Colonic mucosa (tissue), 4 donors: ENCODE measurements at places on chromosomes 6 and 20. TPM values are rescaled to one million over a fixed set of nuclear protein-coding genes. Genes with fewer than 3 reads are reported as not detected.

Gene NKX2-4
- not detected for total RNA-seq

Gene TMEM151B
- 0.19 TPM for total RNA-seq

Gene SPATS1
- not detected for total RNA-seq

DNA sequence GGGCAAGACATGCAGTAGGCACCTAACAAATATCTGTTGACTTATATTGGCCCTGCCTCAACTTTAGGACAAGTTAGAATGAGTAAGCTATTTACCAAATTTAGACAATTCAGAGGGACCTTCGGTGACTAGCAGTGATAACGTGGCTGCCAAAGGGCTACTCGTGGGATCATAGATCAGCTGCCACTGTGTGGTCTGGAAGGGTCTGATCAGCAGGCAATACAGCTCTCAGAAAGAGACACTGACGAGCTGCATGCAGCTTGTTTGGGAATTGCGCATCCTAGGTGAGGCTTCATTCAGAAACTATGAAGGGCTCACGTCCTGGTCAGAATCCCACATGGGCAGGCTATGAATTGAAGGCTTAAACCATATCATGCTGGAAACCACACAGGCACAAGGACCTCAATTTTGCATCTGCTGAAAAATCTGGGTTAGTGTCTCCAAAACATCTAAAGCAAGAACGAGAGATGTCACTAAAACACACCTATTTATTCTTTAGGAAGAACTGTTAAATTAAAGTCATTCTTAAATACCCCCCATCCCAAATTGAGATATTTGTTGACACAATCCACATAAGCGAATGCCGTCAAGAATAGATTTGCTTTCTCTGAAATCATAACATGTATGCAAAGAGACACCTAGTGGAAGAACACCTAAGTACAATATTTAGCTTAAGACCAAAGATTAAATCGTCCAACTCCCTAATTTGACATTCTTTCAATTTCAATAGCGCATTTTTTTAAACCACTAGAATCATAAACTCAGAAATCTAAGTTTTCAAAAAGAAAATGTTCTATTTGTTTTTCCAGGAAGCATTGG is 79.6 kb downstream of the IPCEF1 start:
- no peak for DNase-seq
